HT-29 (cell line): ENCODE measurements at places on chromosomes 5 and 9. TPM values are rescaled to one million over a fixed set of nuclear protein-coding genes. Genes with fewer than 3 reads are reported as not detected.

Gene SLC45A2
- not detected in 2 replicates for total RNA-seq

Gene ERGIC1
- total RNA-seq = 132 and 159 TPM in 2 replicates

Gene DMRTA1
- total RNA-seq = not detected in 2 replicates

Gene SEMA5A
- not detected in 2 replicates for total RNA-seq

Gene CD274
- total RNA-seq = 0.33 and 3.3 TPM in 2 replicates

Gene FRMPD1
- total RNA-seq = not detected in 2 replicates

Gene TRIM41
- total RNA-seq = 29.9 and 37.9 TPM in 2 replicates

Gene GM2A
- 13.0 and 14.7 TPM in 2 replicates for total RNA-seq

Gene GLDC
- not detected in 2 replicates for total RNA-seq

Gene DRD1
- total RNA-seq = not detected in 2 replicates

Gene SPATA31E1
- not detected in 2 replicates for total RNA-seq

Gene SCGB3A2
- total RNA-seq = not detected in 2 replicates

Gene TENT4A
- total RNA-seq = 31.6 and 36.5 TPM in 2 replicates

Gene TAF11L10
- total RNA-seq = not detected in 2 replicates

Gene DMRT3
- total RNA-seq = not detected in 2 replicates

Gene IL7R
- not detected in 2 replicates for total RNA-seq

Gene MZB1
- 0.25 TPM in 1 of 2 replicates, not detected in the other for total RNA-seq

Gene MEGF9
- total RNA-seq = 2.3 and 2.4 TPM in 2 replicates

Gene PCDHGA5
- 0.13 TPM in 2 replicates for total RNA-seq

Gene KCNV2
- total RNA-seq = not detected in 2 replicates

Gene GDNF
- total RNA-seq = not detected in 2 replicates

Gene TERT
- 0.23 and 4.9 TPM in 2 replicates for total RNA-seq

Gene C5orf22
- 9.4 and 9.8 TPM in 2 replicates for total RNA-seq

Gene ADRA1B
- not detected in 2 replicates for total RNA-seq

Gene SPATA31A3
- total RNA-seq = not detected in 2 replicates

Gene TMEM252
- total RNA-seq = 0.15 and 0.26 TPM in 2 replicates

Gene LRRC26
- total RNA-seq = 0.43 and 0.44 TPM in 2 replicates

Gene PCDHB6
- not detected in 2 replicates for total RNA-seq

Gene ALDOB
- 0.16 TPM in 1 of 2 replicates, not detected in the other for total RNA-seq

Gene INSL6
- total RNA-seq = not detected in 2 replicates

Gene OGN
- not detected in 2 replicates for total RNA-seq

Gene ALDH1A1
- 329 and 383 TPM in 2 replicates for total RNA-seq

Gene GAPT
- total RNA-seq = not detected in 2 replicates

Gene ZFP2
- not detected in 2 replicates for total RNA-seq

Gene BHMT
- not detected in 2 replicates for total RNA-seq

Gene HTR4
- total RNA-seq = 0.15 TPM in 1 of 2 replicates, not detected in the other

Gene MLANA
- not detected in 2 replicates for total RNA-seq

Gene CCDC180
- 0.13 TPM in 1 of 2 replicates, not detected in the other for total RNA-seq

Gene PITX1
- total RNA-seq = 41.8 and 49.8 TPM in 2 replicates

Gene IGFBPL1
- total RNA-seq = not detected in 2 replicates

Gene DOCK2
- not detected in 2 replicates for total RNA-seq
